ENCODE measurements at places on chromosomes 1 and 21.

- no peak for DNase-seq
These were observed 67.0 kb downstream of the XCL2 start for GRCh38 chr1:168476588-168477385.

DNA sequence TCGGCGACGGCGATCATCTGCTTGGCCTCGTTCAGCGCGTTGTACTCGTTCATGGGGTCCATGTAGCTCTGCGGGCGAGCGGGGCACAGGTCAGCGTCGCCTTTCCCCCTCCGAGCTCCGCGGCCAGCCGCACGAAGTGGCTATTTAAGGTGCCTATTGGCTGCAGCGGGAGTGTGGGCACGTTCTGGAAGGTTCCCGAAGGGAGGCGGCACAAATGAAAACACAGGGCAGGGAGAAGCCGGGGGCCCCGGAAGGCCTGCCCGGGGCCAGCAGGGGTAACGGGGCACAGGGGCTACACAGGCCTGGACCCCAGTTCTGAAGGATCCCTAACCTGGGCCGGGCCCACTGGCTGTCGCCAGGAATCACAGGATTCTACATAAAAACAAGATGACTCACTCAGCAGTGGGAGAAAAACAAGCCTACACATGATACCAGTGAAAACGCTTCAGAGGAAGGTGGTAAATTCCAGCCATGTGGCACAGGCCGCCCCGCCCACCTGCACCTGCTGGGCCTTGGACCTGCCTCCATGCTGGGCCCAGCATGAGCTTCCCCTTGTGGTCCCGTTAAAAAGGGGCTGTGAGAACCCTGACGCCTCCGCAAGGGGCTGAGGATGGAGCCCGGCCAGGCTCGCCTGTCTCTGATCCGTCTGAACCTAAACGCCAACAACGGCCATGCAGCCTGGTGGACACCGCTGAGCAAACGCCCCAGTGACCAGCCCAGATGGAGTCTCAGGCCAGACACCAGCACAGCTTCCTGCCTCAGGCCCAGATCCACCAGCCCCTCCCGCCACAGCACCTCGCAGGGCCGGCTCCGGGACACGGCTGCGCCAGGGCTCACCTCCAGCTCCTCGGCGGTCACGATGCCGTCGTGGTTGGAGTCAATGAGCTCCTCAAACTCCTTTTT lies 3.9 kb upstream of the TNFRSF4 start:
- no peak for DNase-seq

GRCh38 chr1:224061436-224061835 lies 52.5 kb upstream of the FBXO28 start:
- DNase-seq: no peak

GRCh38 chr1:63818567-63819325 lies 44.9 kb downstream of the ROR1 start:
- DNase-seq: no peak

GRCh38 chr1:226485192-226485591 lies 63.4 kb upstream of the STUM start:
- DNase-seq: no peak

DNA sequence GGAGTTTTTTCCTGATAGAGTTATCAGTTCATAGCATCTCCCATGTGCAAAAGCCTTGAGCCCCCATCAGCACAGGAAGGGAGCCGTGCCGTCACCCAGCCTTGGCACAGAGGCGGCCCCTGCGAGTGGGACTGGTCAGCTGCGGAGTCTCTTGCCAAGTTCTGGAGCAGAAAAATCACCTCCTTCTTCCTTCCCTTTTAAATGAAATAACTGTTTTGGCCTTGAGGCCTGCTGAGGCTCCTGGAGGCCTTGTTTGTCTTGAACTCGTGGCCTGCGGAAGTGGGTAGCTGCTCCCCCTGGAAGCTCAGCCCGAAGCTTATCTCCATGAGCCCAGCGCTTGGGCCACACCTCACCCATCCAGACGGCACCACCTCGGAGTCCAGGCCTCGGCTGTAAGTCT lies 145.7 kb upstream of the TMEM51 start:
- DNase-seq: no peak

GRCh38 chr1:150890033-150890416 lies 3.1 kb downstream of the CTXND2 start:
- DNase-seq: no peak

- DNase-seq: no peak
These were observed 13.0 kb downstream of the CAMSAP2 start for GRCh38 chr1:200751717-200752116.
